ENCODE measurements at places on chromosomes 3 and 15.

- DNase-seq, result no peak
Observed at GRCh38 chr3:162507397-162507796, 1010.8 kb downstream of the OTOL1 start.

DNA sequence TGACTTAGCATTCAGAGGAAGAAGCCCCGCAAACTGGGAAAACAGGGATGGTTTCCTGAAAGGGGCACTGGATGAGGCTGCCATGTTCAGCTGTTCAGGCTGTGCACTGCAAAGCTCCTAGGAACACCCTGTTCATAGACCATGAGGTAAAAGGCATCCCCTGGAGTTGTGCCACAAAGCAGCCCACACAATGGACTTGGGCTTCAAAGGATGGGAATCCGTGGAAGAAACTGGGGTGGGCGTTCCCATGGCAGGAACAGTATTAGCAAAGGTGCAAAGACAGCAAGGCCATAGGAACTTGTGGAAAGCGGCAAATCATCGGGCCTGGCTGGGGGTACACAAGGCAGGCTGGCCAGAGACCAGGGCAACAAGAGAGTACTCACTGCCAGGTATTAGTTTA lies 8.9 kb downstream of the OXTR start:
- DNase-seq, result no peak

DNA sequence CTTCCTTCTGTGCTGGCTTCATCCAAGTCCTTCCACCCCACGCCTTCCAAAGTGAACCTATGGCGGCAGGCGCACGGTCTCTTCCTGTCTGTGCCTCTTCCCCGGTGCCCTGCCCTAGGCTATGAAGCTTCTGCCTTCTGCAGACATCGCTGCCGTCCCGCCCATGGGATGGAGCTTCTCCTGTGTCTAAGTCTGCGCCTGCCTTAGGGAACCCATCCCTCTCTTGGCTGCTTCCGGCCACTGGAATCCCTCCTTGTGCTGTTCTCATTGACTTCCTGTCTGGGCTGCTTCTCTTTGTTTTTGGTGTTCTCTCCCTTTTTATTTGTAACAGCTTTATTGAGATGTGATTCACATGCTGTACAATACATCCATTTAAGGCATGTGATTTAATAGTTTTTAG lies 17.2 kb downstream of the CHCHD6 start:
- DNase-seq, result no peak

GRCh38 chr3:102883515-102883914 lies 448.7 kb downstream of the ZPLD1 start:
- DNase-seq, result no peak

GRCh38 chr3:189395825-189396224 lies 224.1 kb downstream of the TPRG1 start:
- DNase-seq, result no peak

GRCh38 chr3:13020159-13020750 lies 53.0 kb downstream of the IQSEC1 start:
- no peak for DNase-seq

DNA sequence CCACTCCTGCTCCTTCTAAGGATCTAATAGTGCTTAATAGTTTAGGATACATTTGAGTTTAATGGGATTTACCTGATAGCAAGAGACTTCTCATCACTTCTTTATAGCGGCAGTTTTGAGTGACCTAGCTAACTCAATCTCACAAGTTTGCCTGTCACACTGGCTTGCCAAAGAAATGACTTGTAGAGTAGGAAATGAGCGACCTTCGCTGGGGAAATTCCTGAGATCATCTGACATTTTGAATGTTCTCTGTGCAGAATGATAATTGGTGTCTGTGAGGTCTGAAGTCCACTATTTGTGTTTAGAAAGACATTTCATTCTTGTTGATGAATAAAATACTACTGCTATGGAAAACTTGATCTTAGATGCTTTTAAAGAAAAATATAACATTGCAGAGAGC lies 30.3 kb downstream of the SUCLG2 start:
- no peak for DNase-seq

GRCh38 chr3:190369668-190370295 lies 18.2 kb upstream of the CLDN16 start:
- DNase-seq, result no peak

DNA sequence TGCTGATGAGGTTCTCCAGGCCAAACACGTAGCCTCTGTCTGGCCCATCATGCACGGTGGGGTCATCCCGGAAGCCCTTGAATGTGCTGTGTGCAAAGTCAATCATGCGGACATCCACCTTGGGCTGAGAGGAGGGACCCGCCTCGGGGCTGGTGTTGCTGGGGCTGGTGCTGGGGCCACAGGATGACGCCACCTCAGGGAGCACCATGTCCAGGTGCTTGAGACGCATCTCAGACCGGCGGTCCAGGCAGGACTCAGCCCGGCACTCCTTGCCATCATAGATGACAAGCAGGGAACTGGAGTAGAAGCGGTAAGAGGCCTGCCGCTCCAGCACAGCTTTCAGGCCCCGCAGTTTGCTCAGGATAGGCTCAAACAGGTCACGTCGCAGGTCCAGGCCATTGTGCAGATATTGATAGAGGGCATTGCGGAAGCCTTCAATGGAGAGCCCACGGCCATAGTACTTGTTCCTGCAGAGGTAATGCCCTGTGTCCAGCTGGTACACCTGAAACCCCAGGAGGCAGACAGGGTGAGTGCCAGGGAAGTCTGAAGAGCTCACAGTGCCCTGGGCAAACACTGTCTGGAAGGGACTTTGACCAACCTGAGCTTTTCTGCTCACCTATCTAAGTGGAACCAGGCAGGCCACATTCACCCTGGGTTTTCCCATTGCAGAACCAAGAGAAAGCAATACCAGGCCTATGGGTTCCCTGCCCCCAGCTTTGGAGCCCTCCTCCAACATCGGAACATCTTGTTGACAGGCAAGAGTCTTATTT lies 3.6 kb upstream of the GMPPB start:
- no peak for DNase-seq

- DNase-seq, result no peak
Observed at GRCh38 chr3:139577909-139578308, 38.4 kb upstream of the RBP1 start.

GRCh38 chr3:102225005-102225404 lies 209.8 kb upstream of the ZPLD1 start:
- no peak for DNase-seq

GRCh38 chr15:96583671-96584070 lies 253.2 kb downstream of the NR2F2 start:
- no peak for DNase-seq

- no peak for DNase-seq
Observed at GRCh38 chr3:110262896-110263295, 808.7 kb upstream of the NECTIN3 start.

DNA sequence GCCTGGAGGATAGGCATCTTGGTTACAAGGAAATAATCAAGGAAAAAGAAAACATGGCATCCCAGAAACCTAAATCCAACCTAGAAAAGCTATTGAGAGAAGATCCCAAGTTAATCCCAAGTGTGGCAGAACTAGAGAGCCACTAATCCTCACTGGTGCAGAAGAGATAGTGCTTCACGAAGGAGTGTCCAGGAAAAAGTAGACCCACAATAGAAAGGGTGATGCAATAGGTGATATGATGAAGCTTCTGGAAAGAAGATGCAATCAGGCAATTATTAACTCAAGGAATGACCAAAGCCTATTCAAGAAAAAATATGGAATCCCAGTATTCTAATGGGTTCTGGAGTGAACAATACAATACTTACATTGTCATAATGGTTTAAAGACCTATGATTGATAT lies 95.2 kb downstream of the AQP9 start:
- DNase-seq, result no peak

DNA sequence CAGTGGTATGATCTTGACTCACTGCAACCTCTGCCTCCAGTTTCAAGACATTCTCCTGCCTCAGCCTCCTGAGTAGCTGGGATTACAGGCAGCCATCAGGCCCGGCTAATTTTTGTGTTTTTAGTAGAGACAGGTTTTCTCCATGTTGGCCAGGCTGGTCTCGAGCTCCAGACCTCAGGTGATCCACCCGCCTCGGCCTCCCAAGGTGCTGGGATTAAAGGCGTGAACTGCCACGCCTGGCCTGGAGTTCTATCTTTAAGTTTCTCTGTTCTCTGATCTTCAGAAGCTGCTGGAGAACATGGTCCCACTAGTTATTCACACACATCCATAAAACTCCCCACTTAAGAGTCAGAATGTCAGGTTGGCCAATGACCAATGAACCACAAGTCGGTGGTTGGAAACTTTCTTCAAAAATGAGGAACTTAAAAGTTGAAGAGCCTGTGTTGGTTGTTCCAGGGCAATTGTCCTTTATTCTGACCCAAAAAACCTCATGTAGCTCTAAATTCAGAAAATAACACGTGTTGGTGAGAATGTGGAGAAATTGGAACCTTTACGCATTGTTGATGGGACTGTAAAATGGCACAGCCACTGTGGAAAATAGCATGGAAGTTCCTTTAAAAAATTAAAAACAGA lies 55.9 kb upstream of the PIK3CB start:
- no peak for DNase-seq

DNA sequence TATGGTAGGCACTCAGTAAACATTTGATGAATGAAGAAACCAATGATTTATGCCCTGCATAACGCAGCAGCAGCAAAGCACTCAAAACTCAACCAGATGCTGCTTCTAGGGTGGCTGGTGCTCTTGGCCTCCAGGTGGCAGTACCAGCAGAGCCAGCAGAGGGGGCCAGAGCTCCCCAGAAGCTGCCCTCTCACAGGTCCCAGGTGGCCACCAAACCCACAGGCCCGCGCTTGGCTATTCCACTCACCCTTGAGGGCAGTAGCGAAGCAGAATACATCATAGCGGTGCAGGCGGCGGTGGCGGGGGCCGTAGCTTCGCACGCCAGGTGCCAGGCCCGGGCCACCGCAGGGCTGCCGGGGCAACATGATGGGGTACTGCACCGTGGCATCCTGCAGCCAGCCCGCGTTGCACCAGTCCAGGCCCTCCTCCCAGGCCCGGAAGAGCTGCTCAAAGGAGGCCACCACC lies 16.6 kb downstream of the HAPLN3 start:
- DNase-seq, result no peak

- DNase-seq, result no peak
Observed at GRCh38 chr3:175066617-175067415, 207.7 kb downstream of the NAALADL2 start.

DNA sequence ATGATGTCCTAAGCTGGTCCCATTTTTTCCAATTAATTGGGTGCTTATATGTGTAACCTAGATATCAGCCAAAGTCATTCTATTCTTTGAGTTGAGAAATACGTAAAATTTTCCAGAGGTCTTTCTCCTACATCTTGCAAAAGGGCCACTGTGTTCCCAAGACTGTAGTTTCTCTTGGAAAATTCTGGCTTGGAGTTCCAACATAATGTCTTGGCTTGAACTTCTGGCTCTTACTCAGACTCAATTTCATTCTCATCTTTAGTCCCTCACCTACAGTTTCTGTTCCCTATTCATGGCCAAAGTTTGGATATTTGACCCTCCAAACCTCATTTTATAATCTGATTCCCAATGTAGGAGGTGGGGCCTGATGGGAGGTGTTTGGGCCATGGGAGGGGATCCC lies 201.4 kb upstream of the ARHGEF26 start:
- DNase-seq, result no peak

DNA sequence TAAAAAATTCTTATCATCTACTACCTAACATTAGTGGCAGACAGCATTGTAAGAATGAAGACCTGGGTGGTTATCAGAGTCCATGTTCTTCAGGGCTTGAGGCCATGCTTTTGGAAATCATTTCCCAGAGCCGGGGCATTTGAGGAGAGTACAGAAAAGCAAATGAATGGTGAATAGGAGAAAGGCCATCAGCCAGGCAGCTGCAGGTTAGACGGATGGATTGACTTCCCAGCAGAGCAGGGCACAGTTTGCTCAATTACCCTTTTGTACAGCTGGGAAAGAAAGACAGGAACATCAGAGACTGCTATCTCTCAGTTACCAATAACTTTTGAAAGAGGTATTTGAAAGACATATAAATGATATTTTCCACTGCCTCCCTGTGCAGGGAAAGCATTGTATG lies 135.6 kb downstream of the ALCAM start:
- peak; percentile 41 for DNase-seq

GRCh38 chr15:83036253-83036652 lies 24.8 kb upstream of the C15orf40 start:
- DNase-seq, result no peak

- no peak for DNase-seq
Observed at GRCh38 chr3:62238003-62238402, 135.3 kb downstream of the FEZF2 start.

- DNase-seq, result no peak
Observed at GRCh38 chr3:170623524-170623923, 37.6 kb upstream of the SLC7A14 start.

DNA sequence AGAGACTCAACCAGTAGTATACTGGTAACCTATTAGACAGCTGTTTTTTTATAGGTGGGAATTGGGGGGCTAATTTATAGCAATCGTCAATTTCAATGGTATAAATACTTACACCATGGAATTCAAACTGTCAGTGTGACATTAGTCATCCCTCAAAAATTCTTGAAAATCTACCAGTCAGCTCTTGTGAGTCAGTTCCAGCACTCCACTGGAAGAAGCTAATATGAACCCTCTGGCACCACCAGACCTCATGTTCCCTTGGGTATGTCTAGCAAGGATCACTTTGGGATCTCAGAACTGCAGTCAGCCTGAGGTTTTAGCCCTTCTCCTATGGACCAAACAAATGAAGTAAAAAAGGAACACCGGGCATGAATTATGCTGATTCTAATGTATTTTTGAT lies 11.8 kb upstream of the UACA start:
- no peak for DNase-seq

DNA sequence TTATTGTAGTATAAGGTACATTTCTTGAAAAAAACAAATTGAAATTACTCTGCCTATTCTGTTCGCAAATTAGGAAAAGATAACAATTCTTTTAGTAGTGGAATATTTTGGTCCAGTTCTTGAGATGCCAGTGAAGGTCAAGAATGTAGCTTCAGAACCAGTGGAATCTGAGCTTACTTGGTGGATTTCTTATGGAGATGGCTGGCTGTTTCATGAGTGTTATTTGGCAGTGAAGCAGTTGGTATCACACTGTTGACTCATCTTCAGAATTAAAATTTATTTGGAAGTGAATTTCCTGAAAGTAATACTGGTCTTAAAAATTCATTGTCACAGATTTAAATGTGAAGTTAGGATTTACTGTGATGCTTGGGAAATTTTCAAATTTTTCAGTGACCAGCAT lies 19.1 kb downstream of the RNF13 start:
- no peak for DNase-seq

All from NCI-H2081 treated with DMSO at 0.1 percent for 48 hours (cell line).